Activated CD4-positive, alpha-beta T cell treated with anti-CD3 and anti-CD28 coated beads for 36 hours (primary cell): ENCODE measurements at places on chromosomes 6 and 20.

DNA sequence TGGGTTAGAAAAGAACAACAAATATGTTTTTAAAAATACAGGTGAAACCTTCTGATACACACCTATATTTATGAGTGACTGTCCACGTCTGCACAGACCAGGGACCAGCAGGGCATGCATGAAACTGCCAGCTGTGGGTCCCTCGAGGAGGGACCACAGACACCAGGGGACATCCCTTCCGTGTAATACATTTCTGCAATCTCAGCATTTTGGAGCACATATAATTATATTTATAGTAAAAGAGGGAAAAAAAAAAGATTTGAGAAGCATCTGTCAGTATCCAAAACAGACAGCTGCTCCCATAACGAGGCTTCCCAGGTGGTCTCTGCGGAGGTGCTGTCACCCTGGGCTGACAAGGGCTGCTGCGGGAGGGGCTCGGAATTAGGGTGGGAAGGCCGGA is 40.2 kb downstream of the PMEPA1 start:
- no peak for DNase-seq

GRCh38 chr6:105884426-105884825 is 201.7 kb upstream of the PRDM1 start:
- no peak for DNase-seq

DNA sequence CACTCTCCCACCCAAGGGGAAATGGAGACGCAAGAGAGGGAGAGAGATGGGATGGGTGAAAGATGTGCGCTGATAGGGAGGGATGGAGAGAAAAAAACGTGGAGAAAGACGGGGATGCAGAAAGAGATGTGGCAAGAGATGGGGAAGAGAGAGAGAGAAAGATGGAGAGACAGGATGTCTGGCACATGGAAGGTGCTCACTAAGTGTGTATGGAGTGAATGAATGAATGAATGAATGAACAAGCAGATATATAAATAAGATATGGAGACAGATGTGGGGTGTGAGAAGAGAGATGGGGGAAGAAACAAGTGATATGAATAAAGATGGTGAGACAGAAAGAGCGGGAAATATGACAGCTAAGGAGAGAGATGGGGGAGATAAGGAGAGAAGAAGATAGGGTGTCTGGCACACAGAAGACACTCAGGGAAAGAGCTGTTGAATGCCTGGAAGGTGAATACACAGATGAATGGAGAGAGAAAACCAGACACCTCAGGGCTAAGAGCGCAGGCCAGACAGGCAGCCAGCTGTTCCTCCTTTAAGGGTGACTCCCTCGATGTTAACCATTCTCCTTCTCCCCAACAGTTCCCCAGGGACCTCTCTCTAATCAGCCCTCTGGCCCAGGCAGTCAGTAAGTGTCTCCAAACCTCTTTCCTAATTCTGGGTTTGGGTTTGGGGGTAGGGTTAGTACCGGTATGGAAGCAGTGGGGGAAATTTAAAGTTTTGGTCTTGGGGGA is 754 bp downstream of the TNF start:
- no peak for DNase-seq

GRCh38 chr6:10791673-10792072 is 44.1 kb downstream of the TMEM14B start:
- DNase-seq = no peak

- DNase-seq = peak; percentile 78
Observed at GRCh38 chr20:62804627-62805154, at the start of gene OGFR. Gene OGFR, plus strand, starts transcription at chr20:62804835. Its CDS starts 25 bp downstream, at chr20:62804860.

DNA sequence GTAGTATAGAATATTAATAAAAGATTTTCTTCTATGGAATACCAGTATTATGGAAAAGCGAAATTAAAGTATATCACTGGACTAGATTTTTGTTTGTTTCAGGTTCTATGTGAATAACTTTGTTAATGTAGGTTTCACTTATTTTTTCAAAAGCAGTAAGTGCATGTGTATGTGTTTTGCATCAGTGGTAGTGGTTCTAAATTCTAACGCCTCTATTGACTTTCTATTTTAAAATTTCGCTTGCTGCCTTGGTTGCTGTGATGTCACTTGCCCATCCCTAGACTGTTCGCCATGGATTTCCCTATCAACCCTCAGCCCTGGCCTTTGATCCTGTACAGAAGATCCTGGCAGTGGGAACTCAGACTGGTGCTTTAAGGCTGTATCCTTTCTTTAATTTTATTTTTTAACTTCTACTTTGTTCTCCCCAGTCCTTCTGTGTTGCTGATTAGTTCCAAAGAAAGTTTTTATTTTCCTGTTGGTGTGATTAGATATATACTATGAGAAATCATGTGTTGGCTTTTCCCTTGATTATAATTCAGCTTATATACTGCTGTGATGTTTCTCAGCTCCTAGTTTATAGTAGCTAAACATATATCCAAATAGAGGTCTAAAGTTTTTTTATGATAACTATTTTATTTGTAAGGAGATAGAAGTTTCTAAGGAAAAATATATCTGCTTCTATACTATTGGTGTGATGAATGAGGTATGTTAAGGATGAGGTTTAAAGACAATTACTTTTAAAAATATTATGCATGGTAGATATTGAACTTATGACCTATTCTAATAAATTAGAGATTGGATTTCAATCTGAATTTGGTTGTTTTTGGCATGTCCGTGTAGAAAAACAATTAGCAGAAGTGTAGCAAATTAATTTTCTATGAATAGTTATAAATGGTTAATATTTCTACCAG is 1.7 kb downstream of the STXBP5 start:
- DNase-seq = no peak

DNA sequence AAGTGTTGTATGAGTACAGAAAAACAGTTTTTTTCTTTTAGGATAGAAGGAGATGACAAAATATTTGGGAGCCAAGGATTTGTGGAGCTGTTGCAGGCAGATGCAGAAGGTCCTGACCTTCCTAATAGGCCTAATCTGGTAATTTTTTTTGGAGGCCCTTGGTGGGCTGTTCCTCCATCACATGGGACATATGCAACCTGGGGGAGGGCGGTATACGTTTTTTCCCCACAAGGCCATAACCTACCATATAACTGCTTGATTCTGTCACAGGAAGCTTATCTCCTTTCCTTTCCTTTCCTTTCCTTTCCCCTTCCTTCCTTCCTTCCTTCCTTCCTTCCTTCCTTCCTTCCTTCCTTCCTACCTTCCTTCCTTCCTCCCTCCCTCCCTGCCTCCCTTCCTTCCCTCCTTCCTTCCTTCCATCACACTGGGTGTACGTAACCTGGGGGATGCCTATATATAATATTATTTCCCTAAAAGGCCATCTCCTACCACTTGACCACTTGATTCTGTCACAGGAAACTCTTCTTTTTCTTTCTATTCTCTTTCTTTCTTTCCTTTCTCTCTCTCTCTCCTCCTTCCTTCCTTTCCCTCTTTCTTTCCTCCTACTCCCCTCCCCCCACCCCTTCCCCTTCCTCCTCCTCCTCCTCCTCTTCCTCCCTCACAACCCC is 185.0 kb upstream of the KCNK16 start:
- DNase-seq = no peak

GRCh38 chr6:20582586-20583443 is 48.6 kb downstream of the CDKAL1 start:
- no peak for DNase-seq

DNA sequence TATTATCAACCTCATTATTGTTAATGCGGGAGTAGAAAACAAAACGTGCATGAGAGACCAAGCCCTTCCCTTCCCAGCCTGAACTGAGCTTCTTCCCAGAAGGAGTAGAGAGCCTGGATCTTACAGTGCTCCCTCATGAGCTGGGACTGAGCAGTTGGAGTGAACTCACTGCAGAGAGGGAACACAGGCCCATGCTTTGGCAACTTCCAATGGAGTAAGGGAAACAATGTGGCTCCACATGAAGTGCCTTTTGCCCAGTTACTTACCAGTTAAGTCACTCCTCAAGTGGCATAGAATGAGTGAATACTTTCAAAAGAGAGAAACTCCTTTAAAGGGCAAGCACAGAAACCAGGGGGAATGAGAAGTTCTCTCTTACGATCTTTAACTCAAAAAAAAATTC is 12.4 kb downstream of the FHL5 start:
- no peak for DNase-seq

DNA sequence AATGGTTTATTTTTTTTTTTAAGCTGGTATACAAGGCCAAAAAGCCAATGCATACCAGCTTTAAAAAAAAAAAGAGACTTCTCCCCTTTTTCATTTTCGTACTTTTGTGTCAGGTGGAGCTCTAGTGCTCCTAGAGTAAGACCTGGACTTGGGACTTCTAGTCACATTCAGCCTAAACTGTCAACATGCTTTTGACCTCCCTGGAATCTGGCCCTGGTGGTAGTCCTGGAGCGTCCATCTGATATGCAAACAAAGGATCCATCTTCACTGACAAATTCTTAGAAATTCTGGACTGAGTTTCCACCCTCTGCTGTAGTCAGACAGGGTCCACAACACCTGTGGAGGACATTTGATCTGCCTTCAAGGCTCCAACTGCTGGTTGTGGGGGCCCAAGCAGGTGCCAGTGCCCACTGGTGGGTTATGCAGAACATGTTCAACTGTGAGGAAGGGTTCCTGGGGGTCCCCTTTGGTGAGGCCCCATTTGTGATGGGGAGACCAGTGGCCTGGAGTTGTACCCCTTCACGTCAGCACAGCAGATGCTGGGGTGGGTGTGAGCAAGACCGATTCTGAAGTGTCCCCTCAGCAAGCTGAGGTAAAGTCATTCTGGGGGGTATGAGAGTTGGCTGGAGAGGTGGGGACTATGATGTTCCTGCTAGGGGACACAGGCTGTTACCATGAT is 12.6 kb upstream of the PCMTD2 start:
- no peak for DNase-seq

GRCh38 chr6:32170294-32170693 is 5.6 kb downstream of the AGPAT1 start:
- no peak for DNase-seq

DNA sequence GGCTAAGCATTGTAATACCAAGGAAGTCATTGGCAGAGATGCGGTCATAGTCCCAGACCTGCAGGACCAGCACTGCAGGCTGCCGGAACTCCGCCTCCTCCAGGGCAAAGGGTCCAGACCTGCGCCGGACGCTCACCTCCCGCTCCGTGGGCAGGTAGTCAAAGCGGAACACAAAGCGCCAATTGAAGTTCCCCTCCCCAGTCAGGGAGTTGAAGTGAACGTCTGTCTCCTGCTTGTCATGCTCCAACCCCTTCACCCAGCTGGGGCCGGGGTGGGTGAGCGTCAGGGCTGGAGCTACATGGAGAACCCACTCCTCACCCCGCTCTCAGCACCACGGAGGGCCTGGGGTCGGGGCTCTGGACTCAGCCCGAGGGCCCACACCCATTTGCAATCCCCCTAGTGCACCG is 18.2 kb downstream of the ERGIC3 start:
- DNase-seq = no peak

GRCh38 chr6:161035182-161035980 is 43.8 kb downstream of the MAP3K4 start:
- no peak for DNase-seq

- peak; percentile 89 for DNase-seq
Observed at GRCh38 chr20:3744806-3745685, 12.6 kb downstream of the HSPA12B start.

DNA sequence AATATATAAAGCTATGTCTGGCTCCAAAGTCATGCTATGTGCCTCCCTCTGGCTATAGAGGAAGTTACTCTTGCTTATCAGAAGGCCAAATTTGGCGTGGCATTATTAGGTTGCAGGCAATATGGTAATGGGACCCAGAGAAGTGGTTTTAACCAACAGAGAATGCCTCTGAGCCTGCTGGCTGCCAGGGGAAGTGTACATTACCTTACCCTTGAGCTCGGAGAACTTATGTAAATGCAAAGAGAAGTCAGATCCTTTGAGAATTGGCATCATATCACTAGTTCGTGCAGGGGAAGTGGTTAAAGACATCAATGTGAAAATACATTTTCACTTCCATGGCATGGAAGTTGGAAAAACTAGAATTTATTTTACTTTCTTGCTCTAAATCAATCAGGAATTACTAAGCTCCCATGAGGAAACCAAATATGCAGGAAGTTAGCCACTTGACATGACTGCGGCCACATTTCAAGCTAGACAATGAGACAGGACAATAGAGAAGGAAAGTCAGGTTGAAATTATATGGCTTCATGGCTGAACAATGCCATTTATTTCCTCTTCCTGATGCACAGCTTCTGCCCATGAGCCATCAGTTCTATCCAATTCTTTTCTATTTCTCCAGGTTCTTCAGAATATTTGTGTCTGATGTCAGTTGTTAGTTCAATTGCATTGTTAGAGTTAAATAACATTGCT is 134.0 kb upstream of the PHACTR1 start:
- DNase-seq = no peak

DNA sequence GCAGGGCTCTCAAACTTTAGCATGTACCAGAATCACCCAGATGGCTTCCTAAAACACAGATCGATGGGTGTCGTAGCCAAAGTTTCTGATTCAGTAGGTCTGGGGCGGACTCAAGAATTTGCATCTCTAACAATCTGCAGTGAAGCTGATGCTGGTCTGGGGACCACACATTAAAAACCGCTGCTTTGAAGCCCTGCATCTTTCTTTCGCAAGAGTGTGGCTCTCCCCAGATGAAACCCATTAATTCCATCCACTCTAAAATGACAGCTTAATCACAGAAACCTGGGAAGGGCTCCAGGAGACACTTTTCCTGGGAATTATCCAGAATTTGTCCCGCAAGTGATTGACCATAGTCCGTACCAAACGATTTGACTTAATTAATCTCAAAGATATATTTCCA is 319.8 kb upstream of the PLCB4 start:
- DNase-seq = no peak

DNA sequence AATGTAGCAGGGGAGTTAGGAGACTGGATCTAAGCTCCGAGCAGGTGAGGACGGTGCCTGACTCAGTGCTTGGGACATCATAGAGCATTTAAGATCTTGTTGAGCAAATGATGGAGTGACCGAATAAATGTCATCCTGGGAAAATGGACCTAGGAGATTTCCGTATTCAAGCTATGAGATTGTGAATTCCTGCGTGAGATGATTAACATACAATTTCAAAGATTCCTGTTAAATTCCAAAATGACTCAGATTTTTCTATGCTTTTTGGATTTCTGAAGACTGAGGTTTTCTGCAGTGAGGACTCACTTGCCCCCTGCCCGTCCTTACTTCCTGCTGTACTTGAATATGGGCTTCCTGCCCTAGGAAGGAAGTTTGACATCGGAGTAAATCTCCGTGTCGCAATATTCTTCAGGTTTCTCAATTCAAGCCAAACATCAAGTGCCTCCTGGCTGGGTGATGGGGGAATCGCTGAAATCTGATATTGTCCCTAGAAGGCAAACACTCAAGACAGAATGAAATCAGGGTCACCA is 5.2 kb downstream of the SYTL3 start:
- DNase-seq = no peak

- DNase-seq = no peak
Observed at GRCh38 chr6:156842598-156843250, 65.5 kb downstream of the ARID1B start.

DNA sequence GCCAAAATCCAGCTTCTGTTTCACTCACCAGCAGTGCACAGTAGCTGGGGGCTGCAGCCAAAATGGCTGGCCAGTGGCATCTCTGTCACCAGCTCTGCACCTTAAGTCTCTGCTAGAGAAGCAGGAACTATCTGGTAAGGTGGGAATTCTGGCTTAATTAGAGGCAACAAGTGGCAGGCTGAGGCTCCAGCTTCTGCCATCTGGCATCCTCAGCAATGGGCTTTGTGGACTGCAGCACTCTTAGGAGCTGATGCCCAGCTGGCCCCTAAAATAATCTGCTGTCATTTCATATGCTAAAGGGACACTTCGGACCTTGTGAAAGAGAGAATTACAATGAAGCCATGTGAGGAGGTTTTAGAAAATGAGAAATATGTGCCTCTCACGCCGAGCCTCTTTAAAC is 4.6 kb upstream of the CLDN20 start:
- DNase-seq = no peak

- peak; percentile 83 for DNase-seq
Observed at GRCh38 chr20:46681032-46681854, 8.0 kb downstream of the TP53RK start.

GRCh38 chr6:150537893-150538292 is 61.8 kb upstream of the PLEKHG1 start:
- DNase-seq = no peak
